ENCODE measurements at places on chromosomes 4 and X.

- no peak for DNase-seq
Observed at GRCh38 chrX:29659911-29660310, 555.5 kb upstream of the MAGEB2 start.

DNA sequence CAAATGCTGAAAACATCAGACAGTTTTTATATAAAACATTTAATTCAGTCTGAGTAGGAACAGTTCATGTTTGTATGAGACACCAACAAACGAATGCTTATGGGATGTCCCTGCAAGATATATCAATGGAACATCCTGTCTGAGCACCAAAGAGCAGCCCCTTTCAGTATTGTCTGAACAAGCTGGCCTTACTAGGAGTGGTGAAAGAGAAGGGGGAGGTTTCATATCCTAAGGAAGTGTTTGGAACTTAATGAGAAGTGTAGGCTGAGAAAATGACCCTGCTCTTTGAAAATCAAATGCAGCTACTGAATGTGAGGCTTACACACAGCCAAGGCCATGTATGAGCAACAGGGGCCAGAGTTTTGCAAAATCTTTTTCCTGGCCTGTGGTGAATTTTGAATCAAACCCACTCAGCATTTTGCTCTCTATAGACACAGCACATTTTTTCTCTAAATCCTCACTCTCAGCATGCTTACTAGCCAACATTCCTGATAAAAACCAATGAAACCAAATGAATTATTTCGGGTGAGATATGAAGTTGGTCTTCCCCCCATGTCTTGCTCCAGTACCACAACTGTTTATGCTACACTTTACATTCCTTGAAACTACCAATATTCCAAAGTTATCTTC, 119.4 kb downstream of the LUZP4 start:
- DNase-seq = peak; percentile 68

DNA sequence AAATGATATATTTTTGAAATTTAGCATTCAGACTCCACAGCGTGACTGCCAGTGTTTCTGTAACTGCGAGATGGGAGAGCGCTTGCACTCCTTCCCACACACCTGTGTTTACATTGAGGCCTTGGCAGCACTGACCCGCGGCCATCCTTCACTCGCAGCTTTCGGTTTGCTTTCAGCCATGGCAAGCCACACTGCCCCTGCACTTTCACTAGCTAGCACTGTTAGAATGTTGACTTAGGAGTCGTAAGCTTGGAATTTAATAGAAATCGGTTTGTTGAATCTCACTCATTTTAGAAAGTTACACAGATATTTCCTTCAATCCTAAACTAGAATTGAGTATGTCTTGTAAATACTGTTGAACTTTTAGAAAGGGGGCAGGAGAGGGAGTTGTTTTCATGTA, 136.2 kb downstream of the CFAP299 start:
- no peak for DNase-seq

- DNase-seq = no peak
Observed at GRCh38 chrX:49247916-49248811, 12.9 kb downstream of the CCDC22 start.

DNA sequence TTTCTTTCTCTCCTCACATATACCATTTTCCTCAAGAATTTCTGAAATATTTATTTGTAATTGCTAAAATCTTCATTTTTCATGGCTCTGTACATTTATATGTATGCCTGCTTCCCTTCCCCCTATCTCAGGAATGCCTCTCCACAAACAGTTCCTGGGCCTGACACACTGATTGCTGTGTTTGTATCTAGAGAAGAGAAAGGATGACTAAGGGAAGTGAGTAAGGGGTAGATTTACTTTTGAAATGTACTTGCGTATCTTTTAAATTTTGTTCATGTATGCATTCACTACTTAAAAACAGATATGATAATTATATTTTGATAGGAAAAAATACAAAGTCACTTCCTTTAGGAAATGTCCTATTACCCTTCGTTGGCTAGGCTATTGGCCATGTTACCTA, 790.8 kb downstream of the PCDH18 start:
- DNase-seq = peak; percentile 48

GRCh38 chr4:168304744-168305459, 13.7 kb downstream of the DDX60 start:
- DNase-seq = peak; percentile 81

DNA sequence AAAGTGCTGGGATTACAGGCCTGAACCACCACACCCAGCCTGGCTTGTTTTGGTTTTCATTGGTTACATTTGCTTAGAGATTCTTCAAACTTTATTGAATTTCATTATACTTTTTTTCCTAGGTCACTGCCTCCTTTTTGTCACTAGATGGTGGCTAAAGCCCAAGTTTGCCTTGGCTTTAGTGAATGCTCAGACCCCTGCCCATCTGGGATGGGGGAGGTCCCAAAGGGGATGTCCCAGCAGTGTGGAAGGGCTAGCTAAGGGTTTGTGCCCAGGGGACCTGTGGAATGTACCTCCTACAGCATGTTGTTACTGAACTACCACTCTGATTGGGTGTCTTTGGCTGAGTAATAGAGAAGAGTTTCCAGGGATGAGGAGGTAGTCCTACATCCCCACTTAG, 58.4 kb downstream of the CEP135 start:
- DNase-seq = no peak

- no peak for DNase-seq
Observed at GRCh38 chrX:129781134-129781672, 1.5 kb downstream of the SASH3 start.

GRCh38 chrX:116378961-116379360, 57.4 kb upstream of the SLC6A14 start:
- no peak for DNase-seq

GRCh38 chrX:31449081-31449480, 377.2 kb upstream of the FTHL17 start:
- DNase-seq = no peak

DNA sequence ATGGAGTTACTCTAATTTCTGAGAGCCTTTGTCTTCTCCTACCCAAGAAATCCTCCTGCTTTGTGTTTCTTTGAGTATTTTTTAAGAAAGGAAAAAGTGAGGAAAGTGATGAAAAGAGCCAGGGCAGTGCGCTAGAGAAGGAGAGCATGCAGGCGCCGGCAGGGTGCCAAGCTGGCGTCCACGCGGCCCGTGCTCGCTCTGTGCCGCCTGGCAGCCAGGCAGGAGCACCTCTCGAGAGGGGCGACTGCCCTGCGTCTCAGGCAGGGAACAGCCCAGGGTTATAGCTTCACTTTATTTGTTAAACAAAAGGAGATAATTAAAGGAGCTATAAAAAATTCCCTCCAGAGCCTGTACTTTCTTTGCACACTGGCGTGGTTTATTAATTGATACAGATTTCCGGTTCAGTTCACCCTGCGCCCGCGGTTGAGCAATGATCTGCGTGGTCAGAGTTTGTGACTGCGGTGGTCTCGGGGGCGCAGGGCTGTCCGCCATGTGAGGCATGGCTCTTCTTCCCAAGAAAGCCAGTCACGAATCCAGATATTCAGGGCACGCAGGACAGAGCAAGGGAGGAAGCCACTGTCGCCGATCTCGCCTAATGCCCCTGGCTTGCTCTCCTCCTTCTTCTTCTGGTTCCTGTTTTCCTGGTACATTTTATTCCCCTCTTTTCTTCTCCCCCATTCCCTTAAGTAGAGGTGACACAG, 110.8 kb upstream of the PAQR3 start:
- no peak for DNase-seq

- no peak for DNase-seq
Observed at GRCh38 chr4:40840255-40840984, 90.7 kb downstream of the NSUN7 start.

GRCh38 chrX:118383120-118383519, 37.2 kb downstream of the WDR44 start:
- peak; percentile 3 for DNase-seq

- DNase-seq = peak; percentile 13
Observed at GRCh38 chrX:19332983-19333382, 10.7 kb upstream of the PDHA1 start.

DNA sequence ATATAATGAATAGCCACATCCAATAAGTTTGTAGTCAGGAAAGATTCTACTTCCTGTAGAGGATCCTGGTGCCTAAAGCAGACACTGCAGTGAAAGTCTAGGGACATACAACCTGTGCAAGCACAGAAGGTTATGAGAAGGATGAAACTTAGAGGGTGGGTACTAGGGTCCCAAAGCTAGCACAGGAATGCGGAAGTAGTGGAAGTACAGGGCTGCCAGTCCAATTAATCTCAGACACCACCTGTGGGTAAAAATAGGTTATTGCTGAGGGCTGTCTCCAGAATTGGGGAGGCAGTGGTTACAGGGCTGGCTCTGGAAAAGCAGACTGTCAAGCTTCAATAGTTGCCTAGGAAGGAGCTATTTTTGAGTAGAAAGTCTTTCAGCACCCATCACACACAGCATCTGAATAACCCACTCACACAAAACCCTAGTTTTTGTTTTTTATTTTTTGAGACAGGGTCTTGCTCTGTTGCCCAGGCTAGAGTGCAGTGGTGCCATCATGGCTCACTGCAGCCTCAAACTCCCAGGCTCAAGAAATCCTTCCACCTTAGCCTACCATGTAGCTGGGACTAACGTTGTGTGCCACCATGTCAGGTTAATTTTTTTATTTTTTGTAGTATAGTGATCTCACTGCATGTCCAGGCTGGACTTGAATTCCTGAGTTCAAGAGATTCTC, 50.8 kb upstream of the ELF2 start:
- no peak for DNase-seq

- peak; percentile 24 for DNase-seq
Observed at GRCh38 chr4:95061220-95061619, 303.5 kb downstream of the BMPR1B start.

GRCh38 chr4:42309361-42310260, 87.7 kb upstream of the SHISA3 start:
- DNase-seq = no peak

DNA sequence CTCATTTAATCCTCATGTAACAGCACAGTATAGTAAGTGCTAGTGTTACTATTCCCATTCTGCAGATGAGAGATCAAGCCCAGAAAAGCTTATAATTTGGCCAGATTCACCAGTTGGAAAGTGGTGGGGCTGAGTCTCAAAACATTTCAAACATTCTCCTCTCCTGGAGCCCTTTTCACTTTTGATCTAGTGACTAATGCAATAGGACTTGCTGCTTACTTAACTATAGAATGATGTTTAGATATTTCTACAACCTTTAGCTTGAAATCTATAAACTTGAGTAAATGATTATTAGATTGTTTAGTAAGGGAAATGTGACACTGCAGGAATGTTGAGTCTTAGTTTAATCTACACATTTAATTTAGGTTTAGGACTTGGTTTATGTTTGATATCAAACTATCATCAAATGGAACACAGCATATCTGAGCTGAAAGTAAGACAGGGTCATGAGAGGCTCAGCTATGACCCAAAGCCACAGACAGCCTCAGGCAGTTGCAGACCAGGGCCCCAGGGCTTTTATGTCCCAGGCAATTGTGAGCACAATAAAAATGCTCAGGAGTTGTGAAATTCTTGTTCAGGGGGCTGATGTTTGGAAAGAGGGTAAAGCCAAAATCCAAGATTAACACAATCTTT, 199.5 kb upstream of the HS3ST1 start:
- no peak for DNase-seq

- peak; percentile 88 for DNase-seq
Observed at GRCh38 chr4:10096201-10096977, 20.2 kb downstream of the WDR1 start.

GRCh38 chrX:153734871-153735270, 10.2 kb downstream of the ABCD1 start:
- no peak for DNase-seq
